ENCODE measurements at places on chromosomes 12 and 14.
A peak's percentile ranks its signal among the peaks of the same experiment; 100 is the strongest.

GRCh38 chr14:21107283-21107800 is 6.5 kb downstream of the TMEM253 start:
- DNase-seq = no peak

GRCh38 chr12:49702676-49703215 is 4.5 kb downstream of the FMNL3 start:
- no peak for DNase-seq

DNA sequence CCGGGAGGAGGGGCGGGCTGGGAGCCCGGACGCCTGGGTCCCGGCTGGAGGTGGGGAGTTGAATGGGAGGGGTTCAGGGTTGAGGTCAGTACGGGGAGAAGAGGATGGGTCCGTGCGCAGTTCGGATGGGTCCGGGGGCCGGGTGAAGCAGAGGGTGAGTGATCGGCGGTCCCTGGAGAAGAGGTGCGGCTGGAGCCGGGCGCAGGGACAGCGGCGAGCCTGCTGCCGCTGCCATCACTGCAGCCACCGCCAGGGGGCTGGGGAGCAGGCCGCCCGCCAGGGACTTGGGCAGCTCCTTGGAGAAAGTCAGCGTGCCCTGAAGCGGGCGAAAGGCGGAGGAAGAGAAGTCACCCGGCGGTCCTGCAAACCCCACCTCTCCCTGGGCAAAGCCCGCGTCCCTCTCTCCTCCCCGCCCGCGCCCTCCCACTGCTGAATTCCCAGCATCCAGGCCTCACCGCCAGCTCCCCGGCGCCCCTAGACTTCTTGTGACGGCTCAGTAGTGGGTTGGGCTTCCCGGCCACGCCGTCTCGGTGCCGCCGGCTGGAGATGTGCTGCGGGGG is 6.0 kb upstream of the GPR84 start:
- no peak for DNase-seq

GRCh38 chr14:58331111-58331510 is 32.8 kb downstream of the ARID4A start:
- DNase-seq = peak; percentile 90

GRCh38 chr12:61272441-61272840 is 987.8 kb upstream of the USP15 start:
- DNase-seq = no peak

GRCh38 chr12:55847603-55848291 is 5.0 kb upstream of the MMP19 start:
- no peak for DNase-seq

DNA sequence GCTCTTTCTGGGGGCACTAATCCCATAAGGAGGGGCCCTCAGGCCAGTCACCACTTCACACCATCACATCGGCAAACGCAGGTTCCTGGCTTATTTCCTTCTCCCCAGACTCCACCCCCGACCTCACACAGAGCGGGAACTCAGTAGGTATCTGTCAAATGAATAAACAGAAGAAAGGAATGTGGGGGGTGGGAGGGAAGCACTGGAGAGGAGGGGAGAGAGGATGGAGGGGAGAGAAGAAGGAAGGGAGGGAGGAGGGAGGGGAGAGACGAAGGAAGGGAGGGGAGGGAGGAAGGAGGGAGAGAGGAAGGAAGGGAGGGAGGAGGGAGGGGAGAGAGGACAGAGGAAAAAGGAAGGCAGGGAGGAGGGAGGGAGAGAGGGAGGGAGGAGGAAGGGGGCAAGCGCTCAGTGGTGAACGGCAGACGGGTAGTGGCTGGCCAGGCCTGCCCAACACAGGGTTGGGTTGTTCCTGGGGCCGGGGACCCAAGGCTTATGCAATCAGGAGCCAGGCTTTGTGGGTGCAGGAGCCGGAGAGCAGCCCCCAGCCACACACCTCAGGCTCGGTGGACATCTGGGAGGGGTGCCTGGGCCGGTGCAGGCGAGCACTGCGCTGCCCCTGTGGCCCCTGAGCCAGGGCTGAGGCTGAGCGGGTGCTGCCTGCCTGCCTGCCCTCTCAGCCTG is 52.6 kb upstream of the FBRSL1 start:
- no peak for DNase-seq

GRCh38 chr12:10771132-10771733 is 31.2 kb downstream of the TAS2R7 start:
- DNase-seq = no peak

GRCh38 chr12:57079821-57080220 is 1.2 kb upstream of the NEMP1 start:
- no peak for DNase-seq

- no peak for DNase-seq
Observed at GRCh38 chr12:63480186-63480585, 188.1 kb downstream of the DPY19L2 start.

GRCh38 chr14:88791629-88792472 is 902 bp downstream of the EML5 start:
- DNase-seq = peak; percentile 2

GRCh38 chr14:103916636-103917262 is 11.5 kb upstream of the TDRD9 start:
- DNase-seq = no peak

- no peak for DNase-seq
Observed at GRCh38 chr12:32454075-32454474, 54.7 kb downstream of the FGD4 start.

DNA sequence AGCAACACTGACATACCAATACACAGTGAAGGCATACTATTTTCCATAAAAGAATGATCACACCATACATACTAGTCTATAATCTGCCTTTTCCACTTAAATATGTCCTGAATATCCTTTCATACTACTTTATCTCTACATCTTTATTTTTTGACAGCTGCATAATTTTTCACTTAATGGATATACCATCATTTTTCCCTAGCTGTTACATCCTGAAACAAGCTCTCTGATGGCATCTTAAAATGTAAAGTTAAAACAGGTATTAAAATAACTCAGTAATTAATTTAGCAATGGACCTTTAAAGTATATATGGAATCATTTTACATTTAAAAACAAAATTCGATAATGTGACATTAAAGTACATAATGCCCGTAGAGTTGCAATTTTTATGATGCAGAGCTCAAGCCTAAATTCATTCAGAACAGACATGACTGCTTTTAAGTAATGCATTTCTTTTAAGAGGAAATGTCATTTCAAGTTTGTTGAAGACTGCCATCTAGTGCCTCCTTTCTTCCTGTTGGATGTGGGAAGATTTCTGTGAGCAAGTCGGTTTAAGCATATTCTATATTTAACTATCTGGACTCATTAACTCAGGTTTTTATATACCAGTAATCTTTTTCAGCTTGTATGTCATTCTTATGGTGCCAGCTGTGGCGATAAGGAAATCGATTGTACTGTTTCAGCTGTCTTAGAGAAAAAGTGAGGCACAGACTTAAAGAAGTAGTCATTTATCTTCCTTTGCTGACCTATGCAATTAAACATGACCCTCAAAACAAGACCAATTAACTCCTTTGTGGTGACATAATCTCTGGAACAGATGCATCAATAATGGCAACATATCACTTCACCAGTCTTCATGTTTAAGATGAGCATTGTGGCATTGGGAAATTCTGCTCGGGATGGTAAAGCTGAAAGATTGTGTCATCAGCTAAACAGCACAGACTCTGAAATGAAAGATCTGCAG is 20.3 kb downstream of the PRICKLE1 start:
- DNase-seq = no peak

GRCh38 chr14:31992011-31992447 is 85.1 kb upstream of the ARHGAP5 start:
- no peak for DNase-seq

GRCh38 chr12:66653796-66654195 is 25.1 kb downstream of the GRIP1 start:
- no peak for DNase-seq

DNA sequence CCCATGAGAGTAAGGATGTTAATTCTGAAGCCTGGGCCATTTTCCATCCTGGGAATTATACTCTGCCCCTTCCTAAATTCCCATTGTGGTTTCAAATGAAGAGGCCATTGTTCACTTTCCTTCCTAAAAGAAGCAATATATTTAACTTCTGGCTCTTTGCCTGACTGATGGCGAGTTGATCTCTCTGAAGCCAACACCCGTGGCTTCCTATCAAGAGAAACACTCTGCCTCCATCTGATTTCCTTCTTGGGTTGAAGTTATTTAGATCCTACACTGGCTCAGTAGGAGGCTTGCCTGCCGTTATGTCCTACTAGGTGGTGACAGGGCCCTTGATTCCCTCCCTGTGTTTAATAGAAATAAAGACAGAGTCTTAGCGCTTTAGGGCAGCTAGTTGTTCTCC is 97.4 kb downstream of the PRKCH start:
- no peak for DNase-seq

- DNase-seq = no peak
Observed at GRCh38 chr12:61213646-61214045, 1046.6 kb upstream of the USP15 start.

DNA sequence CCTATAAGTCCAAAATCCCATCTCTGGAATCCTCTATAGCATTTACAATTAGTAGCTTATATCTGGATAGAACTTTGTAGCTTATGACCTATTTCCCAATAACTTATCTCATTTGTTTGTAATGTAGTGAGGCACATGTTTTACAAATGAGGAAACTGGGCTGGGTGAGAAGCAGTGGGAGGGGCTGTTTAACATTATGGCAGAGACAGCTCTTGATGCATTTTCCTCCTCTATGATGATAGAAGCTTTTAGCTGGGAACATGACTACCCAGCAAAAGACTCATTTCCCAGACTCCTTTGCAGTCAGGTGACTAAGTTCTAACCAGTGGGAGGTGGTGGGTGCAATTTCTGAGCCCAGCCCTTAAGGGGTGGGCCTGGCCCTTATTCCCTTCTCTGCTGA is 179.7 kb downstream of the TTC8 start:
- no peak for DNase-seq

GRCh38 chr14:27613102-27613501 is 1015.3 kb upstream of the NOVA1 start:
- no peak for DNase-seq

- DNase-seq = no peak
Observed at GRCh38 chr12:65292241-65292640, 13.8 kb downstream of the MSRB3 start.

GRCh38 chr12:101671157-101671791 is 26.2 kb upstream of the CHPT1 start:
- DNase-seq = peak; percentile 20

DNA sequence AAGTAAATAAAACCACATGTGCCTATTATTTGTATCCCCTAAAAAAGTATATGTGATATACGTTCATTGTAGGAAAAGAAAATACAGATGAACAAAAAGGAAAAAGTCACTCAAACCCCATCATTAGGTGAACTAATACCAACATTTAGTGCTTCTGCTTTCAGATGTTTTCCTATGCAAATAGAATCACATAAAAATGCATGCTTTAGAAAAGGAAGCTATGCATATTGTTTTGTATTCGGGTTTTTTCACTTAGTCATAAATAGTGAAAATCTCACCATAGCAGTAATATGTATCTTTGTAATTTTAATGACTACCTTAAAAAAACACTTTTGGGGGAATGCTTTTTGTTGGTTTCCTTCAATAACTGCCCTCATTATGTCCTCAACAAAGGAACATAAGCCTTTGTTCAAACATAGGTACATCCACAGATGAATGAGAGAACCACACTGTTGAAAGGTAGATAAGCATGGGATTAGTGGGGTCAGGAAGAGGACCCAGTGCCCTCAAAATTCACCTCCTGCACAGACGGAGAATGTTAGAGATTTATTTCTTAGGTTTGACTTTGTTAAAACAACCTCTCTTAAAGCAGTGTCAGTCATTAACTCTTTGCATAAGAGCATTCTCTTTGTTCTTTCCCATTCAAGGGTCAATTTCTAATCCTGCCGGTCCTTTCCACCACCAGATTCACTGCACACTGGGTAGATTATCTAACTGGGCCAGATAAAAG is 6.5 kb downstream of the AMDHD1 start:
- DNase-seq = no peak

DNA sequence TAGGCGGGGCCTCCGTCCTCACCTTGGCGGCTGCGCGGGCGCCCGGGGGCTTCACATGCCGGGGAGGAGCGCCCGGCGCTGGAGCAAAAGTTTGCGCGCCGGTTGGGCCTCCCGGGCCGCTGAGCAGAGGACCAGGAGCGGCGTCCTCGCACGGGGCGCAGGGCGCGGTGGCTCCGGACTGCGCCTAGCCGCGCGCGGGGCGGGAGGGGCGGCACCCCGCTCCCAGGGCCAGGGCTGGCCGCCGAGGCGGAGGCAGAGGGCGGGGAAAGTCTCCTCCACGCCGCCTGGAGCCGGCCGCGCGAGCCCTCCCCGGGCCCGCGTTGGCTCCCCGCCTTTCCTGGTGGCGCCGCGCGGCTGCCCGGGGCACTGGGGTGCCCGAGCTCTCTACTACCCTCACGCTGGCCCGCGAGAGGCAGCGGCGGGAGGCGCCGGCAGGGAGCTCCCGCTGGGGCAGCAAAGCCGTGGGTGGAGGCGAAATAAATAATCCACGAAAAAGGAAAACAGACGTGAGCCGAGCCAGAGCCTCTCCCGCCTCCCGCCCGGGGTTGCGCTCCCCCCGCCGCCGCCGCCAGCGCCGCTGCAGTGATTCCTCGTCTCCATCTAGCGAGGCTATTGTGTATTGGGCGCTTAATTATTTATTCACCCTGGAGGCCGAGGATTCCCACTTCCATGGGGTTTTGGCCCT is 400 bp upstream of the PRIMA1 start:
- no peak for DNase-seq

- peak; percentile 49 for DNase-seq
Observed at GRCh38 chr14:70807898-70808415, 1.4 kb downstream of the MAP3K9 start.

DNA sequence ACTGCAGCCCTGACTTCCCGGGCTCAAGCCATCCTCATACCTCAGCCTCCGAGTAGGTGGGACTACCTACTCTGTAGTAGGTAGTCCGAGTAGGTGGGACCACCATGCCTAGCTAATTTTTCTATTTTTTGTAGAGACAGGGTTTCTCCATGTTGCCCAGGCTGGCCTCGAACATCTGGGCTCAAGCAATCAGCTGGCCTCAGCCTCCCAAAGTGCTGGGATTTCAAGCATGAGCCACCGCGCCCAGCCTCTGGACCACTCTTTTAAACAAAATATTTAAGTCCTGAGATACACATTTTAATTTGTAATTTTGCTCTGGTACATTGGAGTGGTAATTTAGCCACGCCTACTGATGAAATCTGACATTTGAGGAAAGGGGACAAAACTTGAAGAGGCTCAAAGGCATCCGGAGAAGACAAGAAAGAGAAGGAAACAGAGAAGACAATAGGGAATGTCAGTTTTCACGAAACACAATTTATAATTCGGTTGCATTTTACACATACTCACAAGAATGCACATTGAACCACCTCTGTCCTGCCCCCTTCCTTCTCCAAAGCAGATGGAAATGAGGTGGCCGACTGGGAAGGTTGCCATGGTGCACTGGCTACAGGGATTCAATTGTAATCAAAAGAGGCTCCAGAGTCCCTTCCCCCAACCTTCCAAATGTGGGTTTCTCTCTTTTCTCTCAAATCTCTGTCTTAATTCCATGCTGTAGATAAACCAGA is 9.7 kb upstream of the TUBA1A start:
- no peak for DNase-seq

DNA sequence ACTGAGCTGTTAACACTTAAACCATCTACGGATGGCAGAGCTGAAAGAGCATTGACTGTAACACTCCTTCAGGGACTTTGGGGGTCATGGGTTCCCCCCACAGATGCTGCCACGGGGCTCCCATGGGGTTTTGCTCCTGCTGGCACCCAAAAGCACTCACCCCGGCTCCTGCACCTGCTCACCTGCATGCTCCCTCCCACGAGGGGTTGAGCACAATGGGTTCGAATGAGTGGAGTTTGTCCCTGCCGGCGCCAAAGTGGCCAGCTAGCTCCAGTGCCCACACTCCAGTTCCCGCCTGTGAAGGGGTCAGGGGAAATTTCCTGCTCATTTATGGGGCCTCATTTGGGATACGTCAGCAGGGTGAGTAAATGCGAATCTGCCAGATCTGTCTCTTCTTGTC is 40.7 kb downstream of the TNFAIP2 start:
- DNase-seq = no peak

- no peak for DNase-seq
Observed at GRCh38 chr14:89258728-89259273, 158.2 kb downstream of the FOXN3 start.

All from T-cell (primary cell).